ENCODE measurements at places on chromosomes 6 and 20. TPM values are rescaled to one million over a fixed set of nuclear protein-coding genes. Genes with fewer than 3 reads are reported as not detected.

PIGU gene
- 41.5 TPM for total RNA-seq

PSORS1C1 gene
- not detected for total RNA-seq

TRAPPC3L gene
- total RNA-seq, result not detected

GRCh38 chr6:143754204-143754603 is 76.4 kb downstream of the PHACTR2 start:
- H3K27ac ChIP-seq, result peak overlapping the region; percentile 34
- H3K4me1 ChIP-seq, result peaks cover 9% of the 10 kb centered on the region
- no peak overlapping the region for H3K4me3 ChIP-seq

DNA sequence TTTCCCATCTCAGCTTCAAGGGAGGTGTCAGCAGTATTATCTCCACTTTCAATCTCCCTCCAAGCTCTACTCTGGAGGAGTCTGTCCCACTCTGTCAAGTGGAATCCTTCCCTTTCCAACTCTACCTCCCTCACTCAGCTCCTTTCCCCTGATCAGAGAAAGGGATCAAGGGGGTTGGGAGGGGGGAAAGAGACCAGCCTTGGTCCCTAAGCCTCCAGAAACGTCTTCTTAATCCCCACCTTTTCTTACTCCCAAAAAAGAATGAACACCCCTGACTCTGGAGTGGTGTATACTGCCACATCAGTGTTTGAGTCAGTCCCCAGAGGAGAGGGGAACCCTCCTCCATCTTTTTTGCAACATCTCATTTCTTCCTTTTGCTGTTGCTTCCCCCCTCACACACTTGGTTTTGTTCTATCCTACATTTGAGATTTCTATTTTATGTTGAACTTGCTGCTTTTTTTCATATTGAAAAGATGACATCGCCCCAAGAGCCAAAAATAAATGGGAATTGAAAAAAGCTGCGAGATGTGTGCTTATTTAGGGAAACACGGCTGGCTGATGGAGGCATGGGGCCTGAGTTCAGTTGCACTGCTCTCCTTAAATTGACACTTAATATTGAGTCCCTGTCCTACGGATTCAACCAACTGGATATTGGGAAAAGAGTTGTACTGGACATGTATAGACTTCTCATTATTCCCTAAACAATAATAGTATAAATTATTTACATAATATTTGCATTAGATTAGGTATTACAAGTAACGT is 4.9 kb downstream of the TUBB start:
- H3K27ac ChIP-seq, result peak overlapping the region; percentile 50
- H3K36me3 ChIP-seq, result peaks cover 51% of the 10 kb centered on the region
- no peaks in the 10 kb centered on the region for H3K27me3 ChIP-seq
- no peak overlapping the region for H3K4me3 ChIP-seq
- H3K4me1 ChIP-seq, result no peaks in the 10 kb centered on the region
- no peak for DNase-seq

DNA sequence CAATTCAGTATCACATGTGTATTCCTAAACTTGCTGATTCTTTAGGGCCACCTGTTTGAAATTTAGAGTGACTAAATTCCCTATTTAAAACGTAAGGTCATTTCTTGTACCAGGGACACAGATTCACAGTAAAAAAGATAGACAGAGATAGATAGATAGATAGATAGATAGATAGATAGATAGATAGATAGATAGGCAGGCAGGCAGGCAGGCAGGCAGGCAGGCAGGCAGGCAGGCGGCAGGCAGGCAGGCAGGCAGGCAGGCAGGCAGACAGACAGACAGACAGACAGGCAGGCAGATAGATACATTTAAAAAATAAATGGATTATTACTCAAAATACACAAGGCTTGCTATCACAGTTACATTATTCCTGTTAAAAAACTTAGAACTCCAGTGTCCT is 54.2 kb downstream of the AGPAT4 start:
- H3K27ac ChIP-seq, result no peak overlapping the region
- H3K36me3 ChIP-seq, result no peaks in the 10 kb centered on the region
- H3K4me3 ChIP-seq, result no peak overlapping the region
- no peaks in the 10 kb centered on the region for H3K4me1 ChIP-seq

- H3K27ac ChIP-seq, result no peak overlapping the region
- H3K27me3 ChIP-seq, result no peaks in the 10 kb centered on the region
- no peaks in the 10 kb centered on the region for H3K36me3 ChIP-seq
- DNase-seq, result no peak
- H3K4me3 ChIP-seq, result no peak overlapping the region
These were observed 626.4 kb upstream of the MMS22L start for GRCh38 chr6:97909380-97909779.

PXDC1 gene
- total RNA-seq, result 310 TPM

GRCh38 chr6:39402239-39402751 is 79.8 kb upstream of the KCNK16 start:
- no peaks in the 10 kb centered on the region for H3K36me3 ChIP-seq
- no peak overlapping the region for H3K27ac ChIP-seq
- H3K4me1 ChIP-seq, result no peaks in the 10 kb centered on the region
- H3K27me3 ChIP-seq, result no peaks in the 10 kb centered on the region

CCDC170 gene
- total RNA-seq, result not detected

CCN5 gene
- 377 TPM for total RNA-seq

GRCh38 chr20:10713161-10713560 is 39.4 kb upstream of the JAG1 start:
- H3K36me3 ChIP-seq, result no peaks in the 10 kb centered on the region
- H3K4me1 ChIP-seq, result peaks cover 3% of the 10 kb centered on the region
- no peaks in the 10 kb centered on the region for H3K27me3 ChIP-seq
- H3K4me3 ChIP-seq, result no peak overlapping the region

- no peaks in the 10 kb centered on the region for H3K27me3 ChIP-seq
- no peak overlapping the region for H3K27ac ChIP-seq
- no peaks in the 10 kb centered on the region for H3K36me3 ChIP-seq
- DNase-seq, result no peak
- no peak overlapping the region for H3K4me3 ChIP-seq
These were observed 167.6 kb upstream of the PROKR2 start for GRCh38 chr20:5484346-5484745.

IRF4 gene
- 1.3 TPM for total RNA-seq

DNA sequence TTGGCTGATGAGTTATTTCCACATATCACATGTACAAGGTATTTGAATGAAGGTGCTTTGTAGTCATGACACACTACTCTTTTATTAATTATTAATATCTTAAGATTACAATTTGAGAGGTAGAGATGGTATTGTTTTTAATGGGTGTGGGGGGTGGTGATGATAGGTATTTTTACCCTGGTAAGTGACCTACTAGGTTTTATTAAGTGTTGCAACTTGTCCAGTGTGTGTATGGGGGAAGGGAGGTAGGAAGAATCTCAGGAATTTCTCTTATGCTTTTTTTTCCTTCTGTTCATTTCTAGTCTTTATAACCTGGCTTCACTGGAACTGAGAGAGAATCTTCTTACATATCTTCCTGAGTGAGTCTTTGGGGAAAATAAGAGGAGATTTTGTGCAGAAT is 101.4 kb downstream of the LRRC1 start:
- H3K27ac ChIP-seq, result no peak overlapping the region
- DNase-seq, result no peak
- peaks cover 5% of the 10 kb centered on the region for H3K4me1 ChIP-seq
- no peak overlapping the region for H3K4me3 ChIP-seq
- H3K36me3 ChIP-seq, result peaks cover 5% of the 10 kb centered on the region

EYS gene
- total RNA-seq, result not detected

- DNase-seq, result no peak
- no peak overlapping the region for H3K4me3 ChIP-seq
These were observed 40.9 kb downstream of the CDH22 start for GRCh38 chr20:46267108-46268105.

DNA sequence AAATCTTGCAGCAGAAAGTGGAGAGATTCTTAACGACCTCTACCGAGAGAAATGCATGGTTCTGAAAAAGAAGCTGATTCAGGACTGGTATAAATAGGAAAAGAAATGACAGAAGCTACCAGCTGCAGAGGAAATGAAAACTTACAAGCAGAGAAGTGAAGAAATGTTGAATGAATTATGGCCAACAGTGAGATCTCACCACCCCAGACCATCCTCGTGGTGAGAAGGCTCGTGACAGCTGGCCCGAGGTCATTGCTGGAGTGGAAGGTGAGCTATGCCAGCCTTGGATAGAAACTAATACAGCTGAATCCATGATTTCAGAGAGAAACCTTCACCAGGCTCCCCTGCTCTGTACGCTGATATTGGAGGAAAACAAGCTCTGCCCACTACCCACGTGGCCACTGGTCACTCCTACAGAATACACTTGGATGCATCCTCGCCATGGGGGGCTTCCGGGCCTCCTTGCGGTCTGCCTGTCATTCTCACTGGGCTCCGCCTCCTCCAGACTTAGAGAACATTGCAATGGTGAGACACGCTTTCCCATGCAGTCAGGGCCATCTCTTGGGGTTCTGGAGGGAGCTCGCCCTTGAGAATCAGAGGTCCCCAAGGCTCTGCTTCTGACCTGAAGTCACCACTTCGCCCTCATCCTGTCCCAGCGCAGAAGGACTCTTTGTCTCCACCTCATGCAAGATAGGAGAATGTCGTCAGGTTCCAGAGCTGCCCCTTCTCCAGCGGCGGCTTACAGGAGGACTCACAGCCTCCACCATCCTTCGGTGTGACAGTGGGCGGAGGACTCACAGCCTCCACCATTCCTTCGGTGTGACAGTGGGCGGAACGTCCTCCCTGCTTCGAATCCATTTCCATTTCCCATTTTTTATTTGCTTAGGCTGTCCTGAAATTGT is 10.6 kb upstream of the TUBB2B start:
- DNase-seq, result no peak
- no peak overlapping the region for H3K27ac ChIP-seq
- H3K36me3 ChIP-seq, result no peaks in the 10 kb centered on the region
- H3K4me1 ChIP-seq, result no peaks in the 10 kb centered on the region

DNA sequence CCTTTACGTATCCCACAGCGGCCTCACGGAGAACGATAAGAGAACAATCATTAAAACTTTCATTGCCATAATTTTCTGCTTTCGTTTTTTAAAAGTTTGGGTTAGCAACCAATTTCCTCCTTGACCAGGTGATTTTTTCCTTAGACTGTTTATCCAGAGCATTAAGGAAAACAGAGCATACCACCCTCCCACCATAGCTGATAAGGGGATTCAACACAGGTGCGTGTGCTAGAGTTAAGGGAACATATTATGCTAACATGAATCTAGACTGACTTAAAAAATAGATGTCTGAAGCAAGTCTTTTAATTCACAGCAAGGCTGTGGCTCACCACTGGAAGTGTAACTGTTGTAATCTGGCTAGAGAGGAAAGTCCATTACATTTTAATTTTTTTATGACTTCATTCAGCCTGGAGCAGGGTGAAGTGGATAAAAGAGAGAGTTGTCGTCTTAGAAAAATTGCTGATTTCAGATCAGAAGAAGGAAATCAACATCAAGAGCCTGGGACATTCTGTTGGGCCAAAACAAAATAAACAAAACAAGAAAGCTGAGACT is 5.5 kb upstream of the SLC22A2 start:
- no peaks in the 10 kb centered on the region for H3K36me3 ChIP-seq
- no peaks in the 10 kb centered on the region for H3K4me1 ChIP-seq
- no peak overlapping the region for H3K27ac ChIP-seq
- DNase-seq, result no peak
- no peaks in the 10 kb centered on the region for H3K27me3 ChIP-seq
- H3K4me3 ChIP-seq, result no peak overlapping the region

- H3K4me3 ChIP-seq, result no peak overlapping the region
- DNase-seq, result no peak
- no peaks in the 10 kb centered on the region for H3K27me3 ChIP-seq
- H3K27ac ChIP-seq, result no peak overlapping the region
- H3K4me1 ChIP-seq, result peaks cover 3% of the 10 kb centered on the region
These were observed 113.3 kb downstream of the LY86 start for GRCh38 chr6:6701864-6702263.

BTBD9 gene
- total RNA-seq, result 9.9 TPM

DNA sequence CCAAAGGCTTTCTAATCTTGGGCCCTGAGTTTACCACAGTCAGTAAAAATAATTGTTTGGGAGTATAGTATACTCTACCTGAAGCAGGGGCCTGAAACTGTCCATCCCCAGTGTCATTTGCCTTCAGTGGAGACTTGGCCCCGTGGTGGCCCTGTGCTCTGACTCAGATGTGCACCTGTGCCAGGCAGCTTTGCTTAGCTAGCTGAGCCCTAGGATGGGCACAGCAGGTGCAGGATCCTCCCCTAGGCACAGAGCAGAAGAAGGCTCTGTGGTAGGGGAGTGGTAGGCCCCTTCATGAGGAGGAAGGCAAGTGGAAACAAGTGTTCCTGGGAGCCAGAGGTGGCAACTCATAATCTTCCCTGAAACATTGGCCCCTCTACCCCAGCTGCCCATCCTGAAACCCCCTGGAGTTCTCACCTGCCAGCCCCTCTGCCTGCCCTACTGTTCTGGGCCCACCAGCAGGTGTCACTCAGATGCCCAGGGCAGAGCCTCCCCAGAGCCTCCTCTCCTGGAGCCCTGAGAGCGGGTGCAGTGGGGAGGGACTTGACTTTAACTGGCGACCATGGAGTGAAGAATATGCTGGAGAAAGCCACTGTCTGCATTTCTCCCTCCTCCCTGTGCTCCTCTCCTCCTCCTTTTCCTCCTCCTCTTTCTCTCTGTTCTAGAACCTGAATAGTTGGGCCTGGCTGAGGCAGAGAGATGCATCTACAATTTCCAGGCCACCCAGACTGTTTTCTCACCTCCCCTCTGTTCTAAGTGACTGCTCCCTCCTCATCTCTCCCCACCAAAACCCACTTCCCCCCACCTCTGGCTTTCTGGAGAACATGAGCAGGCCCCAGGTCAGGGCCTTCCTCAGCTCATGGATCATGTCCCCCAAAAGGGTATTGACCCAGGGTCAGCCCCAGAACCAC is 2.9 kb downstream of the CPNE5 start:
- H3K4me1 ChIP-seq, result peaks cover 5% of the 10 kb centered on the region
- H3K27me3 ChIP-seq, result no peaks in the 10 kb centered on the region
- H3K4me3 ChIP-seq, result no peak overlapping the region
- H3K36me3 ChIP-seq, result no peaks in the 10 kb centered on the region
- no peak overlapping the region for H3K27ac ChIP-seq

GRCh38 chr6:93962566-93962965 is 543.2 kb upstream of the EPHA7 start:
- no peaks in the 10 kb centered on the region for H3K36me3 ChIP-seq
- no peak overlapping the region for H3K4me3 ChIP-seq
- DNase-seq, result no peak
- no peak overlapping the region for H3K27ac ChIP-seq
- H3K27me3 ChIP-seq, result no peaks in the 10 kb centered on the region

LY86 gene
- not detected for total RNA-seq

B4GALT5 gene
- 15.0 TPM for total RNA-seq

GRCh38 chr6:169344750-169345065 is 91.1 kb upstream of the THBS2 start:
- no peaks in the 10 kb centered on the region for H3K27me3 ChIP-seq
- H3K4me3 ChIP-seq, result no peak overlapping the region
- H3K36me3 ChIP-seq, result no peaks in the 10 kb centered on the region
- peaks cover 8% of the 10 kb centered on the region for H3K4me1 ChIP-seq

CGAS gene
- 15.9 TPM for total RNA-seq

PLN gene
- total RNA-seq, result 129 TPM

- no peak overlapping the region for H3K4me3 ChIP-seq
- no peak for DNase-seq
- no peaks in the 10 kb centered on the region for H3K36me3 ChIP-seq
- peaks cover 61% of the 10 kb centered on the region for H3K4me1 ChIP-seq
These were observed 24.9 kb downstream of the DSE start for GRCh38 chr6:116395647-116396046.

CUTA gene
- 77.2 TPM for total RNA-seq

GRCh38 chr6:90468080-90468479 is 118.8 kb downstream of the MAP3K7 start:
- no peak overlapping the region for H3K4me3 ChIP-seq
- no peaks in the 10 kb centered on the region for H3K36me3 ChIP-seq
- H3K27me3 ChIP-seq, result no peaks in the 10 kb centered on the region
- no peaks in the 10 kb centered on the region for H3K4me1 ChIP-seq
- no peak overlapping the region for H3K27ac ChIP-seq

COL19A1 gene
- total RNA-seq, result not detected

GRCh38 chr20:10476319-10476724 is 41.2 kb downstream of the SLX4IP start:
- no peak overlapping the region for H3K4me3 ChIP-seq
- H3K27me3 ChIP-seq, result no peaks in the 10 kb centered on the region
- no peak for DNase-seq
- no peak overlapping the region for H3K27ac ChIP-seq
- peaks cover 17% of the 10 kb centered on the region for H3K4me1 ChIP-seq
- H3K36me3 ChIP-seq, result no peaks in the 10 kb centered on the region
